ENCODE measurements at places on chromosomes 2 and 18. TPM values are rescaled to one million over a fixed set of nuclear protein-coding genes. Genes with fewer than 3 reads are reported as not detected.

Gene CTLA4
- 254 TPM for total RNA-seq

Gene SERPINB8
- 14.9 TPM for total RNA-seq

Gene NTSR2
- not detected for total RNA-seq

Gene KIAA2012
- total RNA-seq, result not detected

Gene ICOS
- total RNA-seq, result 187 TPM

Gene COQ10B
- total RNA-seq, result 21.5 TPM

Gene SLC40A1
- 4.7 TPM for total RNA-seq

Gene GORASP2
- 73.7 TPM for total RNA-seq

Gene ERICH2
- total RNA-seq, result not detected

DNA sequence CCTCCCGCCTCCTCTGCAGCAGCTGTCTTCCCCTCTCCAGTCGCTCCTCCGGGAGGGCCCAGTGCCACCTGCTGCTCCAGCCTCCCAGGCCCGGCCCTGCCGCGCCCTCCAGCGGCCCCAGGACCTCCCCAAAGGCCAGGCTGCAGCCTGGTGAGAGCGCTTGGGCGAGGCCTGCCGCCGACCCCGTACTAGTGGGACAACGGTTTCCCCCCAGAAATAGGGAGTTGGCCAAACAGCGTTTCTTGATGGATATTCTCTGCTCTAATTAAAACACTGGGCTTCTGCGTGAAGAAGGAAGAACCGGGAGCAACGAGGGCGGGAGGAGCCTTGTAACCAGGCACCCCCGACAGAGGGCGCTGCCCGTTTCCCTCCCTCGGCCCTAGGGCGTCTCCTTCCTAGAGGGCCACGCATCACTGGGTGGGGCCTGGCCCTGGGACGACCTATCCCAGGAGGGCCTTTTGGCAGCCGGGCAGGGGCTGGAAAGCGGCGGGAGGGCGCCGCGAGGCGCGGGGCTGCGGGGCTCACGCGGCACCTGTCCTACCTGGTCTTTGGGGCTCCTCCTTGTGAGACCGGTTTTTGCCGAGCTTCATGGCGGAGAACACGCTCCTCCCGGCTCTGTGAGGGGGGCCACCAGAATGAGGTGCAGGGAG is 25.4 kb upstream of the OTOF start:
- peak; percentile 91 for DNase-seq

GRCh38 chr2:58476556-58476955 is 235.4 kb upstream of the FANCL start:
- no peak for DNase-seq

GRCh38 chr2:203648273-203648672 is 58.2 kb upstream of the CD28 start:
- DNase-seq, result no peak

DNA sequence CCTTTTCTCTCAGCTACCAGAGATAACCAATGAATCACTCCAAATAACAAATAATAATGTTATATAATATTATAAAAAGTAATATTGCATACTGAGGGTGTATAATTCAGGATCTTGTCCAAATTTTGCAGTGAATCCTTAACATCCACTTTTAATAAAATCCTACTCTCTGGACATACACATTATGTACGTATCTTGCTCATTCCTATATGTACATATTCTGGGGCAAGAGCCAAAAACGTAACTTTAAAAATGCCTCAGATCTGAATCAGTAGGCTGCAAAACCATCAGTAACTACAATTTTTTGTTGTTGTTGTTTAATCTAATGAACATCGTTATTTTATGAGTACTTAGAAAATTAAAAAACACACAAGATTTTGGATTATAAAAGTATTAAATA is 65.3 kb downstream of the SMAD2 start:
- no peak for DNase-seq

GRCh38 chr2:121356058-121356640 is 71.1 kb upstream of the TFCP2L1 start:
- DNase-seq, result no peak

- DNase-seq, result no peak
These were observed 43.8 kb upstream of the FN1 start for GRCh38 chr2:215479536-215480240.

DNA sequence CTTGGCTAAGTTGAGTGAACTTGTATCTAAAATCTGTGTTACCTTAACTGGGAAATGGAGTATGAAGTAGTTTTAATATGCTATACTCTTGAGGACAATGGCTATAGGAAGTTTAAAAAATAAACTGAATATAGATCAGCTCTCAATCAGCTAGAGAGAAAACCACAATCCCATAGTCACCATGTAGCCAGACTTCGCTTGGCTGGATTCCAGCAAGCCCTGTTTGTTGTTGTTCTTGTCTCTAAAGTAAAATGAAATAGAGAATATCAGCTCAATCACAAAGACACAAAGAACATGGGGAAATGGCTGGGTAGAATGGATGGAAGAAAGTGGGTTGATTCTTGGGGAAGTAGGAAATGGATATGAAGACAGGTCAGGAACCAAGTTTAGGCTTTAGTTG is 234.9 kb downstream of the PHLPP1 start:
- no peak for DNase-seq

Measured in activated CD4-positive, alpha-beta memory T cell treated with anti-CD3 and anti-CD28 coated beads for 36 hours (primary cell).